ENCODE measurements at places on chromosomes 11 and 22.

DNA sequence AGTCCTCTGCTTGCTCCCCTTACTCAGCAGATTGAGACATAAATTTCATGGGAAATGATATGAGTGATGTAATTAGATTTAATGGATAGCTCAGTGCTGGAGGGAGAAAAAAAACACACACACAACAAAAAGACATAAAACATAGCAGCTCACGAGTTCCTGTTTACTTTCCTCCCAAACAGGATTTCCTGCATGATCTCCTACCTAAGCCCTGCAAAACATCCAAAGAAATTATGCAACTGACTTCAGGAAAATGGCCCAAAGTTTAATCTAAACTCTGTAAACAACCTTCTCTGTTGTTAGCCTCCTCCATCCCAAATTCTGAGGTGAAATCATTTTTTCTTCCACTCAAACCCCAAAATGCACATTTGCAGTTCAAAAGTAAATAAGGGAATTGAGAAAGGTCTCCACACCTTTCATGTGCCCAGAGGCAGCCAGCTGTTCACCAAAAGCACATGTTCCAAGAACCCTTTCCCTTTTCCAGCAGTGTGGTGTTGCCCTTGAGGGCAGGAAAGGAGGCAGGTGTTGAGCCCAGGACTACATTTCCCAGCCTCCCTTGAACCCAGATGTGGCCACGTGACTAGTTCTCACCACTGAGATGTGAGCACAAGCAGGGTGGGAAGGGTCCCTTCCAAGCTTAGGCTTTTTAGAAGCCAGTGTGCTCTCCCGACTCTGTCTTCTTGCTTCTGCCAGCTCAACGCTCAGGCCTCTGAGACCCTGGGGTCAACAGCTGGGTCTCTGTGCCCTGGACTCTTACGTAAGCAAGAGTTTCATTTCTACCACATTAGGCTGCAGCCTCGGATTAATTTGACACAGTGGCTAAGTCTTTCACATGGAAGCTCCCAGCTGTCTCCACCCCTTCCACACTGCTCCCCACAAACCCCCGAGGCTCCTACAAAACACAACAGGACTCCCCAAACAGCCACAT is 301.2 kb downstream of the CTTN start:
- peak; percentile 10 for DNase-seq

GRCh38 chr22:37431366-37431765 is 4.1 kb upstream of the ELFN2 start:
- no peak for DNase-seq

DNA sequence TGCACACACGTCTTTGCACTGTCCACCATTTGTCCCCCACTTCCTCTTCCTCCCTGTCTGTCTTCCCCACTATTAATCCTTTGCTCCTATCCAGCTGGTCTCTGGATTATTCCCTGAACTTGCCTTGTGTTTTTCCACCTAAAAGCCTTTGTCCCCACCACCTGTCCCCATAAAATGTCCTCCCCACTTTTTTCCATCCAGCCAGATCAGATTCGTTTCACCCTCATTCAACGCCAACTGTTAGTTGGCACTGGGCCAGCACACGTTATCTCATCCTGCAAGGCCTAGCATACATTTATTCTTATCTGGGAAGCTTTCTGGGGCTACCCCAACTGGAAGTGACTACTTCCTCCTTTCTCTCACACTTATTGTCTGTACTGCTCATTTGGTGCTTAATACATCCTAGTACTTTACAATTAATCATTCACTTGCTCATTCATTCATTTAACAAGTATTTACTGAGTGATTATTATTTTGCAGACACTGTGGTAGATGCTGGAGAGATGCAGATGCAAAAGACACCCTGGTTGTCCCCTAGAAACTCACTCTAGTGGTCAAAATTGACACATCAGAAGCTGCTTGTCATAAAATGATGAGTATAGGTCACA is 96.2 kb downstream of the RASSF10 start:
- DNase-seq = peak; percentile 74

DNA sequence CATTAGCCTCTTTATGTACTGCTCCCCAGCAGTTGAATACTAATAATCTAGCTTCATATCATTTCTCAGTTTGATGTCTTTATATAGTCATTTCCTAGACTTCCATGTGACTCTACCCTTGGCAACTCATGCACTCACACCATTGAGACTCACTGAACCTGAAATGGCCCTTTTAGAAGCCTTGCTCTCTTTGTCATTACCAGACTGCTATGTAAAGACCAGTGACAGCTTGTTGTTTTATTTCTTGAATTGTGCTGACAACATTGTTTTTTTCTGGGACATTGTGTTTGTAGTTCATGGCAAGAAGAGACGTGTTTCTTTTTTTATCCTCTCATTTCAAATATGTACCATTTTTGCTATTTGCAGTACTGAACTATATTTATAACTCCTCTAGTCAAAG is 256.5 kb downstream of the CNTN5 start:
- DNase-seq = peak; percentile 58

GRCh38 chr22:22558972-22559603 is at the start of gene PRAME:
Gene PRAME, minus strand, starts transcription at chr22:22559265. Its CDS starts 2,433 bp downstream, at chr22:22556832.
- DNase-seq = peak; percentile 81

- no peak for DNase-seq
Measured at GRCh38 chr11:83760932-83761331, 474.8 kb upstream of the CCDC90B start.

- DNase-seq = no peak
Measured at GRCh38 chr11:44483919-44484610, 81.4 kb upstream of the CD82 start.

GRCh38 chr22:37705205-37705604 is 8.4 kb downstream of the TRIOBP start:
- no peak for DNase-seq

GRCh38 chr11:15927196-15927863 is 429.0 kb downstream of the SOX6 start:
- no peak for DNase-seq

DNA sequence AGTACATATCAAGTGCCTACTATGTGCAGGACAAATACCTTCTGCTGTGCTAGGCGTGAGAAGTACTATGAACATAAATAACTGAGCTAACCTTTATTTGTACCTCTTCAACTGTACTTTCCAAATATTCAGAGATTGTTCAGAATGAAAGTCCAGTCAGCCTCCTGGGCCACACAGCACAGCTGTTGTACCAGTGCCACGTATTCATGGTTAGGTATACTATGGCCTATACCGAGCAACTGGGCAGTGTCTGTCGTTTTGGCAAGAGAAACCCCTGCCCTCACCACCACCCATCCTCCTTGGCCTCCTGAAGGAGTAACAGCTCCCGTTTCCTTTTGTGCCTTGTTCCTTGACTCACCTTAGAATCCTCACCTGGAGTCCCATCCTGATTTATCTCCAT is 53.0 kb downstream of the RASSF10 start:
- no peak for DNase-seq

DNA sequence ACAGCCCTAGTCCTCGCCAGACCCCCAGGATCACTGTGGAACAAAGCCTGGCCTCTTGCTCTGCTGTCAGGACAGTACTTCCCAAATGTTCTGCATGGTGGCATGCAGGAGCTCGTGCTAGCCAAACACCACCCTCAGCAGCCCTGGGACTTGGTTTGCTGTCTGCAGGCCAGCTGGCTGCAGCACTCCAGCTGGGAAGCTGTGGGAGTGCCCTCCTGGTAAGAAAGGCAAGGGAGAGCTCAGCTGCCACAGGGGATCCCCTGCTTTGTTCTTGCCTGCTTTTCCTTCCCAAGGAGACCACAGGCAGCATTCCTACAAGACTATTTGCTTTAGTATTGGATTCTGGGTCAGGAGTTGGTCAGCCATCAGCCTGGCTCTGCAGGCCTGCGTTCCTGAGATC is 27.9 kb downstream of the TCIRG1 start:
- no peak for DNase-seq

DNA sequence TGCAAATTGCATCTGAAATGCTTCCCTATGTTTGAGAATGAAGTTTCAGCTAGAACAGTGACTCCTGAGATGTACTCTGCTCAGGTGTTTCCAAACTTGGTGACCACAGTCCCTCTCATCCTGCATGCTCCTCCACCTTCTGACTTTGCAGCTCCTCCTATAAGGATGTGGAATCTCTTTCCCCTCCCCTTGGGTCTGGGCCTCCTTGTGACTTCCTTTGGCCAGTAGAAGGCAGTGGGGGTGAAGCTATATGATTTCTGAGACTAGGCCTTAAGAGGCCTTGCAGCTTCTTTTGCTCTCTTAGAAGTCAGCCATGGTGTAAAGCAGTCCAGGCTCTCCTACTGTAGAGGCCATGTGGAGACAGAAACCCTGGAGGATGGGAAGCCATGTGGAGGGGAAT is 50.7 kb downstream of the CSF2RB start:
- DNase-seq = no peak

GRCh38 chr11:58391879-58392278 is 14.8 kb downstream of the OR5B3 start:
- no peak for DNase-seq

DNA sequence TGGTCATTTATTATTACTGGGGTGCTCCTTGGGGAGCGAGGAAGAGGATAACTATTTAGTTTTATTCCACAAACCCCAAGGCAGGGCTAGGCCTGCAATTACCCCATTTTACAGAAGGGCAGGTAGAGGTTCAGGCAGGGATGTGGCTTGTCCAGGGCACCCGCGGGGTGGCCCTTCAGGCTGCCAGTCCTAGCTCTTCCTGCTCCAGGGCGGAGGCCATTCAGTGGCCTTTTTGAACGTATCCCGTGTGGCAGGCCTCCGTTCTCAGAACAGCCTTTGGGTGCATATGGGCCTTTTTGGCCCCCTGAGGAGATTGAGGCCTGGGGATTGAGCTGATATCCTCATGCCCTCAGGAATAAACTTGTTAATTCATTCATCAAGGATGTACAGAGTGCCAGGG is 66.2 kb downstream of the MPPED1 start:
- peak; percentile 20 for DNase-seq

DNA sequence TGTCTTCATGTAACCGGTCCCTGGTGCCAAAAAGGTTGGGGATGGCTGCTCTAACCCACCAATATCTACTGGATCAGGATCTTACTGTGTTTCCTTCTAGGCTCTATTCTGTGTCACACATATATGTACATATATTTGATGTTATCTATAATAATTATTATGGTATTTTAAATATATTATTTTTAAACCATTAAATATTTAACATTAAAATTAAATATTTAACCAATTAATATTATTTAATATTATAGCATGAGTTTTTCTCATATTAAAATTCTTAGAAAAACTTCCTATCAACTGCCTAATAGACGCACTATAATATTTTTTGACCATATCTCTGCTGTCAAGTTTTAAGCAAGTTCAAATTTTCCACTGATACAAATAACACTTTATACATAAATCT is 196.9 kb upstream of the PLET1 start:
- no peak for DNase-seq

GRCh38 chr11:123231256-123231655 is 36.2 kb upstream of the CLMP start:
- DNase-seq = no peak

- DNase-seq = no peak
Measured at GRCh38 chr22:42626951-42627625, 12.4 kb upstream of the POLDIP3 start.

DNA sequence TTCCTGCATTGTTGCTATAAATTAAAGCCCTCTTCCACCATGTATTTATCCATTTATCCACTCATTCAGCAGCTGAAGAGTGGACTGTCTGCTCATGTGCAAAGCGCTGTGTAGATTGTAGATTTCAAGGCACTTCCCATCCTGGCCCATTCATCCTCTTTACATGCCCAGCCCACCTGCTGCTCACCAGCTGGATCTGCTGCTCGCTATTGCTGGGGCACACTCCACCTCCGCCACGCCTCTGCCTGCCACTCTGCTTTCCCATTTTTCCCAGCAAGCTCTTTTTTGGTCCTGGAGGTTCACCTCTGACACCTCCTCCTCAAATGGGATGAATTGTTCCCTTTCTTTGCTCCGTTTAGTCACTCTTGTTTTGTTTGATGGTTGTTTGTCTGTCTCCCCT is 48.3 kb downstream of the CEP164 start:
- DNase-seq = no peak

DNA sequence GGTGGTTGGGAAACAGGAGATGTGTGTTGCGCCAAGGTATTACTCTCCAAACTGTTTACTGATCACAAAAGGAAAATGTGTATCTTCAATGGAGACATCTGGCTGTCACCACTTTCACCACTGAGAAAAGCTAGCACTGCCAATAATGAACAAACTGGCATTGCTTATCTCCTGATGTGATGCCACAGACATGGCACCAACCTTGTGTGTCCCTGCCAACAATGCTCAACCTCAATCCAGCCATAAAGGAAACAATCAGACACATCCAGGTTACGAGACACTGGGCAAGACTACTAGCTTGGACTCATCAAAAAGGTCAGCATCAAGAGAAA is 28.1 kb downstream of the GNB1L start:
- DNase-seq = no peak

DNA sequence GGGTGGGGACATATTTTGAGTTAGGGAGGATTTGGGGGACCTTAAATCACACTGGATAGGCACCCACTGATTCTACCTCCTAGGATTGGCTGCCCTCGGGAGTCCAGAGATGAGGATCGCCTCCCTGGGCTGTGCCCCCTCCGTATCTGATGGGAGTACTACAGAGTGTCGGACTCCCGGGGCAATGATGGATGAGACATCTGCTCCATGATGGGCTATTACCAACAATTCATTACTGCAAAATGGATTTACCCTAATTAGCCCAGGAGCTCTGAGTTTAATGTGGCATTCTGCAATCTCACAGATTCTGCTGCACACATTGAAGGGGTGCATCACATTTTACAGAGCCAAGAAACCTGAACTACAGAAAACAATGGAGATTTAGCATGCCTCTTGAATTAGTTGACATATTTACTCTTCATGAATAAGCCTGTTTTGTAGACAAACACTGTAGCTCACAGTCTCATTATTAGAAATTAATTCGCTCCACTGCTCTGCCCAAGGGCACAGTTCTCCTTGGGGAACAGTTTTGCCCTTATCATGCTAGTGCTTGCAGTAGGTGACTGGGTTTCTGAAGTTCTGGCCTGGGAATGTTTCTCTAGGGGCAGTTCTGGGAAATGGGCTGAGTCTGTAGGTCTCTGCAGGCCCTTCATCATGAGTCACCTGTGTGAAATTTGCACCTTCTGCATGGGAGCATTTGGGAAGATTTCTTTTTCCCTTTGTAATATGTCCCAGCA is 217.1 kb upstream of the PLET1 start:
- peak; percentile 40 for DNase-seq

DNA sequence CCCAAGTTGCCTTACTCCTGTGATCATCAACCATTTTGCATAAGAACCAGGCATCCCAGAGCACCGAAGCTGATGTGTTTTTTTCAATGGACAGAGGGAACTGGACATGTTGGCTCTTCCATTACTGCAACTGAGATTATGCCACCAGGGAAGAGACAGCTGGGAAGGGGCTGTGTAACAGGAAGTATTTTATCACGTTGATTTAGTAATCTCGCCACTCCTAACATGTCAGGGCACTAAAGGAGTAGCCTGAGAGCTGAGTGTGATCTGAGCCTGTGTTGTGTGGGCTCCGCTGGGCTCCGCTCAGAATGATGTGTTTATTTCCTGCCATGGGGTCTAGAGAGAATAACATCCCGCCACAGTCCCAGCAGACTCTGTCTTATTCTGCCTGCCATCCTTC is 165.4 kb downstream of the GRIK4 start:
- DNase-seq = no peak

GRCh38 chr11:36196411-36196998 is 92.7 kb downstream of the COMMD9 start:
- no peak for DNase-seq
